Stimulated activated CD8-positive, alpha-beta memory T cell treated with anti-CD3 and anti-CD28 coated beads, Interleukin-4, amount 100 ng/mL, for 1 hour (primary cell): ENCODE measurements at places on chromosomes 2 and 18.

GRCh38 chr2:149612122-149612521 is 24.5 kb upstream of the MMADHC start:
- DNase-seq, result no peak

DNA sequence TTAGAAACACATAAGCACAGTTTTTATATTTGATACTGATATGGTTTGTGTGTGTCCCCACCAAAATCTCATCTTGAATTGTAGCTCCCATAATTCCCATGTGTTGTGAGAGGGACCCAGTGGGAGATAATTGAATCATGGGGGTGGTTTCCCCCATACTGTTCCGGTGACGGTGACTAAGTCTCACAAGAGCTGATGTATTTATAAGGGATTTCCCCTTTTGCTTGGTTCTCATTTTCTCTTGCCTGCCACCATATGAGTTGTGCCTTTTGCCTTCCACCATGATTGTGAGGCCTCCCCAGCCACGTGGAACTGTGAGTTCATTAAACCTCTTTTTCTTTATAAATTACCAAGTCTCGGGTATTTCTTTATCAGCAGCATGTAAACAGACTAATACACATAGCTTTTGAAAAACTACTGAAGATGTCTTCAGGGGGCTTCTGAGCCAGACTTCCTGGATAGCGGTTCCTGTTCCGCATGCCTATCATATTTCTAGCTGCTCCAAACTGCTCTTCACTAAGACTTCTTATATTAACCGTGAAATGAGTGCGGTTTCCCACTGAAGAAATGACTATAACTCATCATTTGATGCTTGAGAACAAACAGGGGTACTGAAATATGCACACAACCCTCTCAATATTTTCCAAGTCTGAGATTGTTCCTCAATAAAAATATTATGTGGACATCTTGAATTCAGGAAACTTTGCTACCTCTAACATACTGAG is 75.8 kb downstream of the SPHKAP start:
- DNase-seq, result no peak

- no peak for DNase-seq
These were observed 63.9 kb downstream of the KLHL29 start for GRCh38 chr2:23448906-23449305.

GRCh38 chr2:178819147-178819875 is 12.1 kb upstream of the TTN start:
- DNase-seq, result no peak

DNA sequence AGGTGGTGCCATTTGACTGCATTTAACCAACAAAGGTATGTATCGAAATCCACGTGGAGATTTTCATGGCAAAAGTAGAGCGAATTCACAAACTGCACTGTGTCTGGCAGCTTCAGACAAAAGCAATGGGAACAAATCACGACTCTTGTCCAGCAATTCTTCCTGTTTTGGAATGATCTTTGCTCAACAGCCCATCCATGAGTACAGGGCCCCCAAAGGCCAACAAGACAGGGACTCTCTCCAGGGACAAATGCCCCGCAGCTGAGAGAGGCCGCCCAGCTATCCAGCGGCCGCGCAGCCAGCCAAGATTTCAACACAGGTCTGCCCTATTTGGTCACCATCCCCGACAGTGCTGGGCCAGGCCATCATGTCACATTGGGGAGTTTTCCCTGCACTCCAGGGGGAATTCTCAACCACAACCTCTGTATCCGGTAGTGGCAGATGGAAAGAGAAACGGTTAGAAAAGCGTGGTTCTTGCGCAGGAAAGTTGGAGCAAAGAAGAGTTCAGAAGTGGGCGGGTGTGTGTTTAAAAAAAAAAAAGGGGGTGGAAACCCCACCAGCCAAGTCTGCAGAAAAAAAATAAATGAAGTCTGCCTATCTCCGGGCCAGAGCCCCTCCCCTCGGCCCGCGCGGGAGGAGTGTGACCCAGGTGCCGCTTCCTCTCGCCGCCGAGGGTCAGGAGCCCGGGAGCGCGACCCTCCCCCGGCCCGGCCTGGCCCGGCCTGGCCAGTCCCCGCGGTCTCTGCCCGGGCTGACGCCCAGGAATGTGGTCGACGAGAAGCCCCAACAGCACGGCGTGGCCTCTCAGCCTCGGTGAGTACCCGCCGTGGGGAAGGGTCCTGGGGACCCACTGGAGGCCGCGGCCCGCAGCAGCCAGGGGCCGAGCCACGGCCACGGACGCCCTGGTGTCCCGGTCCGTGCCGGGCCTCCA is at the start of gene GYPC:
Gene GYPC, plus strand, starts transcription at position 659 of the 931 bp plus-strand sequence. Its CDS starts 106 bp downstream, at position 765.
- DNase-seq, result no peak

DNA sequence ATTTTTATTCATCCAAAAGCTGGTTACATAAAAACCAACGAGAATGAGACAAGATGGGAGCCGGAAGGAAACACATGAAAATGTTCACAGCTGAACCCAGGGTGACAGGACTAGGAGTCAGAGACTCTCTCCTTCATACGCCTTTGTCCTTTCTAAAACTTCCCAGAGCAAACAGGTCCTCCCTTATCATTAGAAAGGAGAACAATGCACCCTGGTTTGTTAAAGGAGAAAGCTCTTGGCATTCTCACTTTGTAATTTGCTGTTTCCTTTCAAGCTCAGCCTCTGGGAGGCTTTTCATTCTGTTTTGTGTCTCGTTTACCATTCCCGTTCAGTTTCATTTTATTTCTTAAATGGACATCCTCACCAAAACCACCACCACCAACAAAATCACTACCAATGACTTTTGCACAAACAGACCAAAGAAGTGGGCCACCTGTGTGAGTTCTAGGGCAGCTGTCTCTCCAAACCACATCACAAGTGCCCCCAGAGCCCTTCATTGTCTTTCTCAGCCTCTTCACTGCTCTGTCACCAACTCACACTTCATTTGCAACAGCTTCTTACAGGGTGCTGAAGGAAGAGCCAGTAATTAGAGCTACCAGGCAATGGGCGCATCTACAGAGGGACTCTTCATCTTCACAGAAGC is 105.3 kb downstream of the HDAC4 start:
- no peak for DNase-seq

DNA sequence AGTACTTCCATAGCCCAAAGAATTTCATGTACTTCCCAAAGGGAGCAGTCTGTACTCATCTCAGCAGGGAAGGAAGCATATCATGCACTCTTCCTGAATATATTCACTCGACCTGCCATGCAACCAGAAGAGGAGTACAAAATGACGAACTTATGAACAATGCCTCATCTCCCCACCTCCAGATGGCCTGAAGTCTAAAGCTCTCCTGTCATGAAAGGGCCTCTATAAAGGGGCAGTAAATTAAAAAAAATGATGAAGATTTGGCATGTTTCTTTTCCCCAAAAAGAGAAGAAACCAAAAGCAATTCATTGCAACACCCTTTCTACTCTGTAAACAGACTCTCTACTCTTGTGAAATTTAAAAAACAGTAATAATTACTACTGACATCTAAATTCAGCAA is 1601.1 kb downstream of the LRP1B start:
- no peak for DNase-seq

GRCh38 chr2:207087046-207087902 is 78.5 kb downstream of the KLF7 start:
- no peak for DNase-seq

DNA sequence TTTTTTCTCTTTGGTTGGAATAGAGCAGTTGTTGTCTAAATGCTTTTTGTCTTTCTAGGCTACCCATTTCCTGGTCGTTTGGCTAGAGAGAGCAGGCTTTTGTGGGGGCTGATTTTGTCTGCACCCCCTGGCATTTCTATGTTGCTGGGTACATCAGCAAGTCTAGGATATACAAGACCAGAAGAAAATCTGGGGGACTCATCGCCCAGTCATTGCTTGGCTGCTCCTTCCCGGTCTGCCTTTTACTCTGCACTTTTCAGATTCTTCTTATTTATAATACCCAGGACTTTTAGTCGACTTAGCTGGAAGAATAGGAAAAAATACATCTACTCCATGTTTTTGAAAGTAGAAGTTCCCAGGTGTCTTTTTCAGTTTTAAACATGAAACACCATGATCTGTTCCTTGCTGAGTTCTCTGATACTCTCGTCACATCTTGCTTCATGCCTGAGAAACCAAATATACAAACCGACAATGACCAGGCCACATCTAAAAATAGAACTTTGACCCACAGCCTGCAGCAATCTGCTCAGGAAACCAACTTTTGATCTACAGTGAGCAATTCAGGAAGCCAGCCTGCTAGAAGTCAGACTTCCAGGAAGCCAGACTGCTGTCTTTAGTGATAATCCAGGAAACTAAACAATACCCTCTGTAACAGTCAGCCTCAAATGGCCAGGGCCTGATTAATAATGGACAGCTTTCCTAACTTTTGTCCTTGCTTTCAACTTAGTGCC is 163.8 kb upstream of the MEX3C start:
- no peak for DNase-seq

DNA sequence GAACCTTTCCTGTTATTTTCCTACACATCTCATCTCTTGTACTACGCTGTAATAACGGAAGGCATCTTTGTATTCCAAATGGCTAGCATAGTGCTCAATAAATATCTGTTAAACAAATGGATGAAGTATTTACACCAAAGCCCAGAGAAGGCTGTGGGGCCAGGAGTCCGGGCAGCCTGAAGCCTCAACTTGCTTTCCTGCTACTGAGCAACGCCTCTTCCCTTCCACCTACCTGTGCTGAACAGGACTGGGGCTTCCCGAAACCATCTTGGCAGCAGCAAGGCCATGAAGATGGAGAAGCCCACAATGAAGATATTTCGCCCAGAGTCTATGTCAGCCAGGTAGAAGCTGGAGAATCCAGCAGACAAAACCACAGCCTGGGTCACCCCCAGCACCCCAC is 2.5 kb upstream of the NHEJ1 start:
- DNase-seq, result no peak

- DNase-seq, result no peak
These were observed 119.4 kb downstream of the CYRIA start for GRCh38 chr2:16546128-16546754.

DNA sequence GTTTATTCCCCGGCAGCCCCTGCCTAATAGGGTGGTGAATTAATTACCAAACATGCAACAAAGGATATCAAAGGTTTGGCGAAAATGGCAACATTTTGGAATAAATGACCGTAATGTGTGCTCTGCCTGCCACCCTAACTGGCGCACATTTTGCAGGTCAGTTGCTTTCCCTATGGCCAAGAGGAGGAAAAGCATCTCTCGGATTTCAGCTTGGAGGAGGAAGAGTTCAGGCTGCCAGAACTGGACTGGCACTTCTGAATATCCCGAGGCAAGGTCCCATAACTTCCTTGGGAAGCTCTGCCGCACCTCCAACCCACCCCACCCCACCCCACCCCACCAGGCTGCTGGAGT is 37.1 kb downstream of the SLC25A52 start:
- no peak for DNase-seq

GRCh38 chr2:161943011-161943410 is 131.0 kb downstream of the DPP4 start:
- no peak for DNase-seq

- DNase-seq, result no peak
These were observed 12.0 kb upstream of the DARS1 start for GRCh38 chr2:135997380-135997779.

DNA sequence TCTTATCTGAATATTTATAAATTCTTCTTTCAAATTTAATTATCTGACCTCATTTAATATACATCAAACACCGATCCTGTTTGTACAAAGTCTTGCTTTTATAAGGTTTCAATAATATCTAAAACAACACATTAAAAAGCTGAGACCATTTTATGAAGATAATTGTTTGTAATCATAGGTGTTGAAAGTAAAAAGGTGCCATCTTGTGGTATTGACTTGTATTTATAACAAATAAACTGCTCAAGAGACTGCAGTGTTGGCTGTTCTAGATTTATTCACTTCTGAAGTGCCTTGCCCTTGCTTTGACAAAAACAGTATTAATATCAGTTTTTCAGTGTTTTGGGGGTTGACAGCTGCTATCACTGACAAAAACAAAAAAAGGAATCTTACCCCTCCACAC is 286.8 kb upstream of the HNMT start:
- no peak for DNase-seq

DNA sequence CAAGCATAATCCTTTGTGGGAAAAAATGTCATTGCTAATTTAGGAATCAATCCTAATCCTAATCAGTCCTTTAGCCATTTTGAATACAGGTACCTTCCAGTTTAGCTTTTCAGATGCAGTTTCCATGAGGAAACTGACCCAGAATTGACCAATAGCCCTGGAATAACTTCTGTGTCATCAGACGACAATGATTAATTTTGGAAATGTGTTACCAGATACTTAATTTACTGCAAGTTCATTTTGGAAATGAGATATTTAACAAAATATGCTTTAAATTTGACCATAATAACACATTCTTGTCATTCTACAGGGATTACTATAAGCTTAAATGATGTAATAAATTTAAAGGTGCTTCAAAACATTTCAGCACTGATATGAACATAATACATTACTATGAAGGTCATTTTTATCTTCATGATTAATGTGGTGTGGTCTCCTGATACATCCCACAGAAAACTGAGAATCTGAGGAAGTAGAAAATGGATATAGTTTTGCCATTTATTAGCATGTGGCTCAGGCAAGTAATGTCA is 129.8 kb upstream of the SH3BP4 start:
- DNase-seq, result no peak

DNA sequence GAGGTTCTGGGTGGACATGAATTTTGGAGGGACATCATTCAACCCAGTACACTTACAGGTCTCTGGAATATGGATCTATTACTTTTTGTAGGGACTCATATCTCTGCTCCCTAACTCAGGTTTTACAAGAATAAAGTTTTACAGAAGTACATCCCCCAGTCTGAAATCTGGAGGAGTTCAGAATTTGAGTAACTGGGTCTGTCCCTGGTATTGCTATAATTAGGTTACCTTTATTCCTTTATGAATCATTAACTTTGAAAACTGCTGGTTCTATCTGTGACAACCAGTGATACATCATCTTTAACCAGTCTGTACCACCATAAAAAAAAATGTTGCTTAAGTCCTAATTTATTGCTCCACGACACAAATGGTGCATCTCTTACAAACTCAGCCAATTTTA is 59.9 kb downstream of the INSIG2 start:
- no peak for DNase-seq

- no peak for DNase-seq
These were observed 294.1 kb downstream of the BCL2 start for GRCh38 chr18:63025251-63026090.

DNA sequence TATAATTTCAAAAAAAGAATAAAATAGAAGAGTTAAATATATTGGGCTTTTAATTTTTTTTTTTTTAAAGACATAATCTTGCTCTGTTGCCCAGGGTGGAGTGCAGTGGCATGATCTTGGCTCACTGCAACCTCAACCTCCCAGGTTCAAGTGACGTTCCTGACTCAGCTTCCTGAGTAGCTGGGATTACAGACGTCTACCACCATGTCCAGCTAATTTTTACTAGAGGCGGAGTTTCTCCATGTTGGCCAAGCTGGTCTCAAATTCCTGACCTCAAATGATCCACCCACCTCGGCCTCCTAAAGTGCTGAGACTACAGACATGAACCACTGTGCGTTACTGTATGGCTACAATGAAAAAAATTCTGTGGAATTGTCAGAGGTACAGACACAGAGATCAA is 98.1 kb upstream of the RGPD4 start:
- DNase-seq, result no peak

DNA sequence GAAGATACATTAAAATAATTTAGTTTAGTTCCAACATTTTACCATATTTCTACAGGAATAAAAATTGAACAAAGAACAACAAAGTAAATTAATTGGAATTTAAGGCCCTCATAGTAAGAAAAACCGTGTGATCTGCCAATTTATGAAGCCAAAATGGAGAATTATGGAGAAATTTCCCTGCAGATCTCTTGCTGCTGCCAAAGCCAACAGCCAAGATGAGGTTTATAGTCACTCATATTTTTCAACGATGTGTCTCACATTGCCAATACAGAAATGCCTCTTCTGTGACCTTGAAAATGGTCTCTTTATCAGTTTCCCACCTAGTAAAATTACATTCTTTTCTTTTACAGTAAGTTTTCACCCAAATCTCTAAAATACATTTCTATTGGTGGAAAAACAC is 317.2 kb upstream of the FIGN start:
- no peak for DNase-seq
